Calu3 (cell line): ENCODE measurements at places on chromosomes 4 and X.
A peak's percentile ranks its signal among the peaks of the same experiment; 100 is the strongest.

DNA sequence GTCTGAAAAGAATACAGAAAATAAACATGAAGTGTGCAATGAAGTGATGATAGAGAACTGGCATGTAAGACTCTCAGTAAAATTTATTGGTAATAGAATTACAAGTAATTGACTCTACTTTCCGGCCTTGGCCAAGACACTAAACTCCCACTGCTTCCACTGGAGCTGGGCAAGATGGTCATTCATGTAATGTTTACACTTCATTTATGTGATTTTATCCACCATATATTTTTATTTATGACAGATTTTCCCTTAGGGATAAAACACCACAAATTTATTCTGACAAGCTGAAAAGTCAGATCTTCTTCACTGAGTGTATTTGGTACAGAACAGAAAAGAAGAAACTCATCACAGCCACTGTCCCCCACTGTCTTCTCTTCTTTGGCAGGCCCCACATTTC is 191.9 kb downstream of the SLC39A8 start:
- DNase-seq, result no peak

DNA sequence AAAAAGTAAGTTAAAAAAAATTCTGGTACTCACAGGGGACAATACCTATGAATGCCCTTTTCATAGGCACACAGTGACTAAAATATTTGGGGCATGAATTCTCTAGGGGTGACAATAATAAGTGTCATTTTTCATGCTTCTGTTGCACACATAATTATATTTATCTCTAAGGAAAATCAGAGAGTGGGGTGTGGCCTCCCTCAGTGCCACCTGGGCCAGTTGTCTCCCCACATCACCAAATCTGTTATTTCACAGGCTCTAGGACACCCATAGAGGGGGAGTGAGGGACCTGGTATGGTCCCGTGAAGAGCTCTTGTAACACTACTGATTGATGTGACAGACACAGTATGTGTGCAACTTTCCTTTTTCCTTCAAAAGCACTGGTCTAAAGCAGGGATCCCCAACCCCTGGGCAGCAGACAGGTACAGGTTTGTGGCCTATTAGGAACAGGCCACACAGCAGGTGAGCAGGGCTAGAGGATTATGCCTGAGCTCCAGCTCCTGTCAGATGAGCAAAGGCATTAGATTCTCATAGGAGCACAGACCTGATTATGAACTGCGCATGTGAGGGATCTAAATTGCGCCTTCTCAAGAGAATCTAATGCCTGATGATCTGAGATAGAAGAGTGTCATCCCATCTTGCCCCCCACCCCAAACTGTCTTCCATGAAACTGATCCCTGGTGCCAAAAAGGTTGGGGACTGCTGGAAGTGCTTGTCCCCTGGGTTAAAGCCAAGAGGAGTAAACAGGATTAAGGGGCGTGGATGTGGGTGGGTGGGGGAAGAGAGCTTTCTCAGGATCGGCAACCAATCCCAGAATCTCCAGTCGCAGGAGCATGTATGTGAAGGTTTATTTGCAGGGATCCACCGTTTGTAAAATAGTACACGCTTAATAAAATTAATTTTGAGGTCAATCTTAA is 856 bp downstream of the SLC9B1 start:
- peak; percentile 1 for DNase-seq

- DNase-seq, result no peak
These were observed 113.4 kb downstream of the ZNF827 start for GRCh38 chr4:145825255-145825654.

DNA sequence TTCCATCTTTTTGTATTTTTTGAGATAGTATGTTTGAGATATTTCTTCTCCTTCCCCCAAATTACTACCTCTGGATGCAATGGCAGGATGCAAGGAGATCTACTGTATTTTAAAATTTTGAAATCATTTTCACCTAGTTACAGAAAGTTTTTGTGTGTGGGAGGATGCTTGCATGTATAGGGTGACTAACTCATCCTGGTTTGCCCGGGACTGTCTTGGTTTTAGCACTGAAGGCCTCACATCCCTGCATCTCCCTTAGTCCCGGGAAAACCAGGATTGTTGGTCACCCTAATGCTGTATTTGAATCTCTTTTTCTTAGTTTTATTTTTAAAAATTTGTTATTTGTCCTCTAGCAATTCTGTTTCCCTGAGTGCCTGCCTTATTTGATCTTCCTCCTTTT is 12.1 kb downstream of the SUPT20HL2 start:
- no peak for DNase-seq

- no peak for DNase-seq
These were observed 331.6 kb downstream of the BCOR start for GRCh38 chrX:39766085-39766726.

- no peak for DNase-seq
These were observed 423.1 kb upstream of the PITX2 start for GRCh38 chr4:111045992-111046391.

DNA sequence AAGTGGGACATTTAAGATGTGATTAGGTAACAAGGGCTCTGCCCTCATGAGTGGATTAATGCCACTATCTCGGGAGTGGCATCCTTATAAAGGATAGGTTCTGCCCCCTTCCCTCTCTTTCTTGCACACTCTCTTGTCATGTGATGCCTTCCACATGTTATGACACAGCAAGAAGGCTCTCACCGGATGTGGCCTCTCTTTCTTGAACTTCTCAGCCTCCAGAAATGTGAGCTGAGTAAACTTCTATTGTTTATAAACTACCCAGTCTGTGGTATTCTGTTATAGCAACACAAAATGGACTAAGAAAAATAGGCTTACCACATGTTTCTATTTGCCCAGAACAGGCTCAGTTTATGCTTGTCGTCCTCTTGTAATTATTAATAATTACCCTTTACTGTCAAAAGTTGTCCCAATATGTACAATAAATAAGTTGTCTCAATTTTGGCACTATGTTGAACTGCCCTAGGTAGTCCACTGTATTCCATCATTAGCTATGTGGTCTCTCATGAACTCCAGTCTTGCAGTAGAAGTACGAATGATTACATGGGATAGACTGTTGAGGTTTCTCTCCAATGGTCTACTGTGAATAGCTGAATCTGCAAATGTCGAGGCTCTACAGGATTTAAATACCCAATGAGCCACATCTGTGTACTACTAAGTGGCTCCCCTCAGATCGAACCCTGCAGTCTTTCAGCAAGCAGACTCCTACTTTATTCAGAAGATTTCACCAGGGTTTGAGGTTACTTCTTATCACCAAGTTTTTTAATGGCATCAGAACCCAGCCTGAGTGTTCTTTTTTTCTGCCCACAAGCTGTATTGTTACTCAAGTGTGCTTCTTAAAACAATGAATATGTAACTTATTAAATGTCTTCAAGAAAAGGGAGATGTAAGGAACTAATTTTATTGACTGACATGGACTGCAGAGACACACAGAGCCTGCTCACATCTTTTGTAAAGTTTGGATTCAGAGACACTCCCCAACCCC is 102.0 kb upstream of the LEF1 start:
- no peak for DNase-seq

- no peak for DNase-seq
These were observed 1.2 kb upstream of the CHRNA9 start for GRCh38 chr4:40333921-40334352.

DNA sequence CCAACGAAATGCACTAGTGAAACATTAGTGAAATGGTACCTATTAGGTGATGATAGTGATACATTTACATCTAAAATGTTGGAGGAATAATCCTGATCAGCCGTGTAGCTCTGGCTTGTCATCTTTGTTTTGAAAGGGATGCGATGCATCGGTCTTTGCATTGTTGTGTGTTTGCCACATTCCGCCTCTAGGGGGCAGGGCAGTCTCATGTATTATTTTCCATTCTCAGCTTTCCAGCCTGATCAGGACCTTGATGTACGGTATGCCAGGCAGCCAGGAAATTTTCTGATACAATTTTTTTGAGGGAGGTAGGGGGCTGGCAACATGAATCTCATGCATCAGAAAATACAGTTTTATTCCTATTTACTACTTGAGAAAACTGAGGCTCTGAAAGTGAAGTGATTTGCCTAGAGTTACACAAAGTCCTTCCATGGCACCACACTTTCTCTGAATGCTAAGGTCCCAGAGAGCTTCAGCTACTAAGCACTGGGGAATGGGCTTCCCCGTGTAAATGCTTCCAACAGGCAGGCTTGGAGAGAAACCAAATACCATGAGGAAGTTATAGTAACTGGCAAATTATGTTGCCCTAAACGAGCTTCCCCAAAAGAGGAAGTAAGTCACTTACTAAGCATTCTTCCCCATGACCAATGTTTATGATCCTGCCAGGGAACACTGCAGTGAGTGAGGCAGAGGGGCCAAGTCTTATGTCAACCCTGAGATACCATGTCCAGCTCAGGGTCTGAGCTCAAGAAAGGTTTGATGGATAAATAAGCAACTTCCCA is 31.8 kb upstream of the IQSEC2 start:
- DNase-seq, result peak; percentile 66

- DNase-seq, result no peak
These were observed 1020.9 kb upstream of the INTU start for GRCh38 chr4:126611900-126612299.
